Jurkat, Clone E6-1 (cell line): ENCODE measurements at places on chromosomes 7 and 10.

- DNase-seq = no peak
Observed at GRCh38 chr7:120833546-120833945, 24.4 kb downstream of the TSPAN12 start.

DNA sequence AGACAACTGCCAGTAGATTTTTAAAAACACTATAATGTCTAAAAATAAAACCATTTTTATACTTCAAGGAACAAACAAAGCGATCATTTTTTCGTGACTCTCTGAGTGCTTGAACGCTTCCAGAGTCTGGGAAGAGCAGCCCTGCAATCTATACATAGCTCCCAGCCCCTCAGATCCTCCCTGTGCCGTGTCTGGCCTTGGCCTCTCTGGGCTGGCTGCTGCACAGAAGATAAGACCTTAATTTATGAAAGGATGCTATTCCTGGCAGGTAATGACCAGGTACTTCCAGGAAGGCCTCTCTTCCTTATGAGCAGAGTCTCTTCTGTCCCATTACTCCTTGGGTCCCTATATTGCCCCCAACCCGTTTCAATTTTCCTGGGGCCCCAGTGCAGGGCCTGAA is 200.9 kb upstream of the AOAH start:
- DNase-seq = no peak

DNA sequence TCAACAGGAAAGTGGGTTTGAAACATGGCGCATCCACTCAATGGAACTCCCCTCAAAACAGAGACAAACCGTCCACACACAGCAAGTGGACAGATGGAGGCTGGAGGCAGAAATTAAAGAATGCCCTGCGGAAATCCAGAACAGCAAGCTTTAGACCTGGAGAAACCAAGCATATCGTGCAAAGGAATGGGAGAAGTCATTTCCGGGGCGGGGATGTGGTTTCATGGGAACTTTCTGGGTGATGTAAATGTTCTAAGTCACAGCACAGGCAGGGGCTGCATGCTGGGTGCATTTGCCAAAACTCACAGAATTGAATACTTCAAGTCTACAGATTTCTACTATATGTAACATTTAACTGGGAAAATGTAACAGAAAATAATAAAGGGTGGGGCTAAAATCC is 213.0 kb downstream of the PTPRN2 start:
- DNase-seq = no peak

DNA sequence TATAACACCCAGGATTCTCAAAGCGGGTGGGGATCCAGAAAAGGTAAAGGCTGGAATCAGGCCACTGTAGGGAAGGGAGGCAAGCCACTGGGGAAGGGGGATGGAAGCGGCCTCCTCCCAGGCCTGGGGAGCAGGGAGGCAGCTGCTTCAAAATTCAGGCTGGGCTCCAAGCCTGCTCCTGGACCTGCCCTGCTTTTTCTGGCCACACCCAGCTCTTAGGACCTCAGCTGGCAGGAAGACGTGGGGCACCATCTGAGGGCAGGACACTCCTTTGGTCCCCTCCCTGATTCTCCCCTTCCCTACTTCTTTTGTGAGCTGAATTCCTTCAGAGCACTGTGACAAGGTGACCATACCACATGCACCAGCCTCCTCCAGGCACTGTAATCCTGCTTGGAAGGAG is 4.6 kb upstream of the LBX1 start:
- no peak for DNase-seq

DNA sequence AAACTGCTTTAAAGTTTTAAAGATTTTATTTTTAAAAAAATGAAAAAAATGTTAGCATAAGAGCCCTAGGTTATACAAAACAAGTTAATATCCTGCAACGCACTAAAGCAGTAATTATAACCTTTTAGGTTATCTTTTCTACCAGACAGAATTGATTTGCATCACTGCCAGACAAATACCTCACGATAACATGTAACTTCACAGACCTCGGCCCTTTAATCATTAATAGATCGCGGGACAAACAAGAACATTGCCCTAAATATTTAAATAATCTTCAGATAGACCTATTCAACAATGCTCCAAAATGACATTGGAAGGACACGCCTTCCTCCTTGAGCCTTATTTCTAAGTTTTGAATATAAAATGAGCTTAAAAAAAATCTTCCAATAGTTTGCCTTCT is 23.8 kb upstream of the C7orf33 start:
- no peak for DNase-seq

DNA sequence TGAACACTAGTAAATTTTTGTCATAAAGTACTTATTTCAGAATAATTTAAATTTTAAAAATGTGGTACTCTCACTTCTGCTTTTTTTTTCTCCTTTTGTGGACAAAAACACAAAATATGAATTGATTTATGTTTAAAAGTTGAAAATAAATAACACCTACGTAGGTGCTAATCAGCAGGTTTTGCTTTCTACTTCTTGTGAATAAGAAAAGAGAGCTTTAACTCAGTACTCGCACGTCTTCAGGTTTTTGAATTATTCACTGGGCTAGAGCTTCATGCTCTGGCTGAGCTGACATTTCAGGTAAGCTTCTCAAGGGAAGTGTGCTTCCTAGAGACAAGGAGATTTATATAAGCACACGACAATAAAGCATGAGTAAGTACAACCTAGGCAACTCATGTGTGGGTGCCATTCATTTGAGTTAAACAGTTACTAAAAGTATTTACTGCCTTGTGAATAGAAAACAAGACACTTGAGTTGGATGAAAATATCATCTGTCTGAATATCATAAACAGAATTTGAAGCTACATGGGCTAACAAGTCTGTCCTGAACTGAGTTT is 190.0 kb upstream of the POT1 start:
- DNase-seq = no peak

GRCh38 chr7:79624336-79624735 is 170.9 kb upstream of the MAGI2 start:
- DNase-seq = no peak
